Activated T-helper 17 cell treated with anti-CD3 and anti-CD28 coated beads, Interleukin-2, amount 50 U/mL, for 72 hours (primary cell): ENCODE measurements at places on chromosomes 4 and X. TPM values are rescaled to one million over a fixed set of nuclear protein-coding genes. Genes with fewer than 3 reads are reported as not detected.

DNA sequence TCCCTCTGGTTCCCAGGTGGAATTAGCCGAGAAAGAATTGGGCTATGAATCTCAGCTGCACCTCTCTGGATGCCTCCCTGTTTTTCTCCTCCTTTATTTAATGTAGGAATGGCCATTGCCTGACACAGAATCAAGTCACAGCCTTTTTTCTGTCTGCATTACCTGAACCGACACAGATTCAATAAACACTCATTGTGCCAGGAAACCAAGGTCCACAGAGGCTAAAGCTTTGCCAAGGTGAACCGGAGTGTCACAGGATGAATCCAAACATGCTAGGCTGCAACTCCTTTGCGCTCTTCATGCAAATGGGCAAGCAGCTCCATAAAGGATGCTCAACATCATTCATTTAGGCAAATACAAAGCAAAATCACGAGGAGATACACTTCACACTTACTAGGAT lies 199.8 kb upstream of the AGTR2 start:
- ATAC-seq: no peak

DNA sequence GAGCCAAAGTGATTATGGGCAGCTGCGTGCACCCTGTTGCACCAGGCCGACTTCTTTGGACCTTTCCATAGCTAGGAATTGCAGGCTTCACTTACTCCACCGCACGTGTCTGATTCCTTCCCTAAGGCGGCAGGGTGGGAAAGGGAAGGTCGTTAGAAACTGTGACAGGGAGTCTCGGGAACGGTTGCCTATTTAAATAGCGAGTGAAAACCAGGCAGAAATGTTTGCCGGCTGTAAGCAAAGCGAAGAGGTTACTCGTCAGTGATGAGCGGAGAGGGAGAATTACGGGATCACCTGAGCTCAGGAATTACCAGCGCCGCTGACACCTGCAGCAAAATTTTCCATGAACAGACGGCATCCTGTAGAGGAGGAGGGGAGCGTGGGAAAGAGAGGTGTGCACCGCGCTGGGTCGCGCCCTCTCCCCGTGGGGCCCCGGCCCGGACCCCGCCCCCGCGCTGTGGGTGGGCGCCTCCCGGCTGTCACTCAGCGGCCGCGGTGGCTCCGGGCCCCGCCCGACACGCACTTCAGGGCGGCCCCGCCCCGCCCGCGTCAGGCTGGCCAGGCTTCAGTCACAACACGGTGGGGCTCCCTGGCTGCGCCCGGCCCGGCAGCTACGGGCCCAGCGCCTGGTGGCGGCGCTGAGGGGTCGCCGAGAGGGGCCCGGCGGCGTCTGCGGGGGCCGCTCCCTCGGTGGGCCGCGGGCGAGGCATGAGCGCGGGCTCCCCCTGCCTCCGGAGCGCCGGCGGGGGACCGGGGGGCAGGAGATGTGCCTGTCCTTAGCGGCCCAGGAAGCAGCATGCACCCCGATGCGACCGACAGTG lies at the start of gene SNX25:
Gene SNX25 (plus strand): TSS at position 568 of the 821 bp plus-strand sequence. CDS start 229 bp downstream, at position 797.
- peak; percentile 95 for ATAC-seq

- no peak for ATAC-seq
These were observed 18.3 kb downstream of the GAB1 start for GRCh38 chr4:143354990-143355389.

The SPOCK3 gene
- not detected for total RNA-seq

DNA sequence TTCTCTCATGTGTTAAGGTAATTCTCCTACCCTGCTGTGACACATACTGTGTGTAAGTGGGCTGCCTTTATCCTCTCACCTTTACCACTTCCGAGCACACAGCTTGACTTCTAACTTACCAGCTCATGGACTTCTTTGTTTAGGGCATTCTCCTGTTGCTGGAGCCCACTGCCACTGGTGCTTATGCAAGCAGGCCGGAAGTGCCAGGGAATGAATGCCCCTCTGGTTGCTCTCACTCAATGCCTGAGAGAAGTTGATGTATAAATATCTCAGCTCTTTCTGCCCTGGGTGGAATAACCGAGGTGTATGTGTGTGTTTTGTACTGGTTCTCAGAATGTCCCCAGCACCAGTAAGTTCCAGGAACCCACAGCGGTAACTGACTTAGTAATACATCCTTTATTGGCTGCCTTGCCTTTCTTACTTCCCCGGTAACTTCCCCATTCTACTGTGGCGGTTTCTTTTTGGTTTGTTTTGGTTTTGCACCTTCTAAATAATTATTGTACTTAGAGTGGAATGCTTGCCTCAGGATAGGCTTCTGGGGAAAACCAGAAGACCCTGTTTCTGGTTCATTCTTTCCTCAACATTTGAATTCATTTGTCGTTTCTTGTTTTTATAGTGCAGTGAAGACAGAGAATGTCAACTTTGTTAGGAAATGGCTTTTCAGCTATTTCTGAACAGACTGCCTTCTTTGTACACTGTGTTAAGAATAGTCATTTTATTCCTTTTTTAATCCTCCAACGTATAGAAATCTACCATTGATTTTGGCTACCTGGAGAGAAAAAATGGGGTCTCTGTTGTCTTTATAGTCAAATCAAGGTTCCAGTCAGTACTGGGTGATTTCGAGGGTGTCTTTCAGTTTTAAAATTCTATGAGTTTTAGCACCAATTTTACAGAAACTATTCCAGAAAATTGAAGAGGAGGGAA lies 45.4 kb downstream of the CXorf58 start:
- ATAC-seq: peak; percentile 96

DNA sequence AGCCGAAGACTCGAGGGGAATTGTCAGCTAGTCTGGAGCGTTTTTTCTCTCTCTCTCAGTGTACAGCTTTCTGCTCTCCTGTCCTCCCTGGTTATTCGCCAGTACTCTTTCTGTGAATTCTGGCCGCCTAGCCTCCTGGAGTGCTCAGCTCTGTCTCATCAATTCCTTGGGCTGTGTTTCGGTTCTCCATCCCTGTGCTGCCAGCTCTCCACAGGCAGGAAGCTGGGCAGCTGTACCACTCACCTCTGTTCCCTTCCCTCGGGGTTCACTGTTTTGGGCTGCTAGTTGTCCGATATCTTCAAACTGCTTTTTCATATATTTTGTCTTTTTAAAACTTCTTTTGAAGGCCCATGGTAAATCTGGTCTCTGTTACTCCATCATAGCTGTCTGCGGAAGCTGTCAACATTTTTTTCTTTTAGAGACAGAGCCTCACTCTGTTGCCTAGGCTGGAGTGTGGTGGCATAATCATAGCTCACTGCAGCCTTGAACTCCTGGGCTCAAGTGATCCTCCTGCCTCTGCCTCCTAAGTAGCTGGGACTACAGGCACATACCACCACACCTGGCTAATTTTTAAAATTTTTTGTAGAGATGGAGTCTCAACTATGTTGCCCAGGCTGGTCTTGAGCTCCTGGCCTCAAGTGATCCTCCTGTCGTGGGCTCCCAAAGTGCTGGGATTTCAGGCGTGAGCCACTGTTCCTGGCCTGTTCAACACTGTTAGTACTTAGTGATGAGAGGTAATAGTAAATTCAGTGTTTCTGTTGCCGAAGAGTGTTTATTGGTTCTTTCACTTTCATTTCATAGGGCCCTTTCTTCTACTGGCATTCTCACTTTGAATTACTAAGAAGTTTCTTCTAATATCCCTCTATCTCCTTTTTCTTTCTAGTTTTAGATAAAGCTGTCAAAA lies 18.6 kb downstream of the ZCCHC4 start:
- peak; percentile 93 for ATAC-seq

The VCX3A gene
- not detected for total RNA-seq

- no peak for ATAC-seq
These were observed 310.2 kb downstream of the FAT4 start for GRCh38 chr4:125624951-125625350.

- no peak for ATAC-seq
These were observed 204.6 kb upstream of the DIAPH2 start for GRCh38 chrX:96480081-96480480.

The CXorf49 gene
- total RNA-seq: not detected

- peak; percentile 70 for ATAC-seq
These were observed 242.9 kb upstream of the GK2 start for GRCh38 chr4:79650794-79651431.

The CLIC2 gene
- total RNA-seq: not detected

The ASB9 gene
- 3.1 TPM for total RNA-seq

The FGFR3 gene
- total RNA-seq: not detected

- no peak for ATAC-seq
These were observed 40.2 kb upstream of the EPGN start for GRCh38 chr4:74267998-74268606.

GRCh38 chr4:8272472-8273428 lies 3.2 kb downstream of the HTRA3 start:
- no peak for ATAC-seq

The GPC3 gene
- total RNA-seq: 0.15 TPM

DNA sequence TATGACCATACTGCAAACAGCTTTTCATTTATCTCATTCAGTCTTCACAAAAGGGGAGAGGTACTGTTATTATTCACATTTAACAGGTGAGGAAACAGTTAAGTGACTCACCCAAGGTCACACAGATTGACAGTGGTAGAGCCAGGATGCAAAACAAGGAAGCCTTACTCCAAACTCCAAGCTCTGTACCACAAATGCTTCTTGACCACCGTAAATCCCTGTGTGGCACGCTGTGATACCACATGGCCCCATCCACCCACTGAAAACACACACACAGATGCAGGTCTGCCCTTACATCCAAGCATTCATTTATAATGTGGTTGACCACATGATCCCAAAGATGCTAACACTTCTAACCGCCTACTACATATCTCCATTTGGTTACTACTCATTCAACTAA lies 129.5 kb downstream of the TSPAN5 start:
- ATAC-seq: peak; percentile 86

The NSUN7 gene
- total RNA-seq: not detected
